ENCODE measurements at places on chromosomes 3 and 15.

DNA sequence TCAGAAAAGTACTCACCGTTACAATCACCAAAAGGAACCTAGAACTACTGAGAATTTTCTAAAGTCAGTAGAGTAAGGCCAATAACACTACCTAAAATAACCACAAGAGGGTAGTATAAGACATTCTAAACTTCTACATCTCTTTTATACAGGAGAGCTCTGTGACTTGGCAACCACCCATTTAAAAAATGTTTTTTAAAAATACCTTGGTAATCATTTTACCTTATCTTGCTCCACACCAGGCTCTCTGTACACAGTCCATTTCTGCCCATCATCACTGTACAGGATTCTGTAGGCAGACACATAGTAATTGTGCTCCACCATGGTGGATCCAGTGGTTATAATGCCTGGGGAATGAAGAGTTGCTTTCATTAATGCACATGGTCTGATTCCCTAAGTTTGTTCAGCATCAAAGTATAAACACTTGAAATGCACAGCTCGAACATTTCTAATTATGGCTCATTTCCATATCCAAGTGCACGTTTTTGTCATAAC lies 54.5 kb downstream of the ST3GAL6 start:
- DNase-seq: no peak

GRCh38 chr3:112007633-112008032 lies 8.9 kb downstream of the TAGLN3 start:
- DNase-seq: no peak

DNA sequence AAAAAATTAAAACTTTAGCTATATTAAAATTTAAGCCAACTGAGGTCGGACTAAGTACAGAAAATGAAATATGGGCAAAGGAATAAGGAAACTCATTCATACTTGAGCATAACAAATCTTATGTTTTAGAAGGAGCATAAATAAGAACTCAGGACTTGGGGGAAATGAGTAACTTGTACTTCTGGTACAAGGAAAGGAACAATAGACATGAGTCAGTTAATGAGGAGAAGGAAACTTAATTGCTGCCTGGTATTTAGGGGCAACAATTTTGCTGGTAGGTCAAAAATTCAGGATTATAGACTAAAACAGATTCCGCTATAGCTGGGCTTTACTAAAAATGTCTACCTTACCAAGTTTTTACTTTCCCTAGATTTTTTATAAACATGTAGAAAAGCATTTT lies 113.1 kb downstream of the MYO5A start:
- no peak for DNase-seq

DNA sequence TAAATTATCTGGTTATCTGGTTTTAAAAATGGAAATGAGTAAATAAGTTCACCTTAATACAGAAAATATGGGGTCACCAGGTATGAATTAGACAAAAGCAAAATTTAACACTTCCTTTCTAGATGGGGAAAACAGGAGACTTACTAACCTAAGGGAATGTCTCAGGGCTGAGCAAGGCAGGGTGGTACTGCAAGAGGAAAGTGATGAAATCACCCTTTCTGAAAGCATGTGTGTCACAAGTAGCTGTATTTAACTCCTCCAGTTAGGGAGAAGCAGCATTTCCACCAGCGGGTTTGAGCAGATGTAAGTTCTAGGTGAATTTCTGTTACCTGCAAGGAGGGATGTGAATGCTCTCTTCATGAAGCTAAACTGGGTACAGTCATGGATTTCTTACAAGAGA lies 629.1 kb downstream of the MECOM start:
- DNase-seq: no peak

GRCh38 chr3:60758171-60758570 lies 493.1 kb downstream of the FHIT start:
- DNase-seq: no peak

DNA sequence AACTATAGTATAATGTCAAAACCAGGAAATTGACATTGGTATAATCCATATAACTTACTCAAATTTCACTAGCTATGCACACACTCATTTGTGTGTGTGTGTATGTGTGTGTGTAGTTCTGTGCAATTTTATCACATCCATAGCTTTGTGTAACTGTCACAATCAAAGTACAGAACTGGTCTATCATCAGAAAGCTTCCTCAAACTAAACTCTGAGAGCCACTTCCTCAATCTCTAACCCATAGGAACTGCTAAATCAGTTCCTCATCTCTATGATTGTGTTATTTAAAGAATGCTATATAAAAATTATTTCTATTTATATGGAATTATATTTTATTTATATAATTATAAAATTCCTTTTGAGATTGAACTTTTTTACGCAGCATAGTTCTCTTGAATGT lies 18.1 kb downstream of the LNP1 start:
- no peak for DNase-seq

GRCh38 chr3:172973799-172974198 lies 167.2 kb downstream of the SPATA16 start:
- DNase-seq: no peak

DNA sequence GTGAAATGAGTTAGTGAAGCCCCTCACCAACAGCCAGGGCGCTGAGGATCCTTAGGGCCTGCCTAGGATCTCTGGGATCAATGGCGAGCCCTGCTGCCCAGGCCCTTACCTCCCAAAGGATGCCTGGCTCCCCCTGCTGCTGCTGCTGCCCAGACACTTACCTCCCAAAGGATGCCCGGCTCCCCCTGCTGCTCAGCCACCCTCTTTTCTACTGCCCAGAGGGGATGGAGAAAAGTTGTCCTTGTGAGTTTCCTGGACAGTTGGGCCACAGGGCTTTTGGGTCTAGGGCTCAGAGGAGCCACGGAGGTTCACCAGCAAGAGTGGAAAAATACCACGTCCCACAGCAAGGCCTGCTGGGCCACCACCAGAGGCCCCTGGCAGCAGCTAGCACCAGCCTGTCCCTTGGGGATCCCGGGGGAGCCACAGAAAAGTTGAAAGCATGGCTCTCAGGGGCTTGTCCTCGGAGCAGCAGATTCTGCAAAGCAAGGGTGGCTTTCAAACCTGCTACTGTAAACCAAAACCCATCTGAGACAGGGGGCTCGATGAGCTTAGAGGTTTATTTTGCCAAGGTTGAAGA lies 59.4 kb downstream of the SLC6A6 start:
- DNase-seq: no peak

DNA sequence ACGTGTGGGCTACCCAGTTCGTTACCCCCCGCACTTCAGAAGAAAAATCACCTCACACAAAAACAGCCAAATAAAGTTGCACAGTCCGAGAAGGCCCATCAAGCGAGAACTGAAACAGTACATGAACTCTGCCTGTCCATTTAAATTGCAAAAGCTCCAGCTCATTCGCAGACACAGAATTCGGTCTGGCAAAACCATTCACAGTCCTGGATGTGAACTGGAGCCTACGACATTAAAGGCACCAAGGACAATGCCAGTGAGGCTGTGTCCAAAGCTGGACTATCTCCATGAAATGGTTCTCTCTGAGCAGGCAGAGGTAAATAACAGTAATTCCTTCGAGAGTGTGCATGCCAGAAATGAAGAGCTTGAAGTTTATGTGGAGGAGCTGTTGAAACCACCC lies 261.3 kb upstream of the ICE2 start:
- no peak for DNase-seq

DNA sequence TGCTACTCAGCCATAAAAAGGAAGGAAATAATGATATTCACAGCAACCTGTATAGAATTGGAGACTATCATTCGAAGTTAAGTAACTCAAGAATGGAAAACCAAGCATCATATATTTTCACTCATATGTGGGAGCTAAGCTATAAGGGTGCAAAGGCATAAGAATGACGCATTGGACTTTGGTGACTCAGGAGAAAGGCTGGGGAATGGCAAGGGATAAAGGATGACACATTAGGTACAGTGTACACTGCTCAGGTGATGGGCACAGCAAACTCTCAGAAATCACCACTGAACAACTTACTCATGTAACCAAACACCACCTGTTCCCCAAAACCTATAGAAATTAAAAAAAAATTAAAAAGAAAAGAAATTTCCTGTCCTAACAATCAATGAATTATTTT lies 42.7 kb downstream of the ALCAM start:
- DNase-seq: no peak

All from activated T-cell treated with anti-CD3 and anti-CD28 coated beads for 48 hours (primary cell).